ENCODE measurements at places on chromosomes 6 and 20.

DNA sequence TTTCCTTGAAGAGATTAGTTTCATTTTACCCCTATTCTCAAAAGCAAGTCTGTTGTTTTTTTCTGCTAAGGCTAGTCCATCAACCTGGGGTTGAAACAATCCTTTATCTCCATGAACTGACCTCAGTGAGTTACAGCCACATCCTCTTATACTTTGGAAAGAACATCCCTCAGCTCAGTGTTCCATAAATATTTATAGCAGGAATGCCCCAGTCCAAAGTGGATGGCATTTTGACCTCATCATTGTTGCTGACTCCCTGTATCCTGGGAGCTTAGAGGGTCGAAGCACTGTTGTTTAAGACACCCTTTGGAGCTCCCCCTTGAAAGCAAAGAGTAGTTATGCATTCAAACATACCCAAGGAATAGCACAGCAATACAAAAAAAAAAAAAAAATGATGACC lies 16.2 kb upstream of the CDYL start:
- DNase-seq, result no peak

GRCh38 chr6:49097116-49097515 lies 365.9 kb downstream of the MMUT start:
- DNase-seq, result no peak

- DNase-seq, result no peak
Observed at GRCh38 chr6:52299653-52300052, 15.1 kb upstream of the MCM3 start.

DNA sequence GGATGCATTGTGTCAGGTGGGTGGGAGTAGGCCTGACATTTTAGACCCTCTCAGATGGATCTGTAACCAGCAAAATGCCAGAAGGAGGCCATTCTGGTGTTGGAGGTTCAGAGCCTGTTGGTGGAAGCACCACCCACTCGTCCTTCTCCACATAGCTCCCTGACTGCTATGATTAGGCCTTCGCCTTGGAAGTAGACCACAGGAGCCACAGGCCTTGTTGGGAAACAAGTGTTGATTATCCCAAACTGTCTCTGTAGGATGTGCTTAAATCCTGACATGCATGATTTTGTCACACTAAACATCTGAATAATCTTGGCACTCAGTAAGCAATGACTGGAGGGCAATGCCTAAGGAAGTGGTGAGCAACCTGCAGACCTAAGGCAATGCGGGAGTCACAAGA lies 117.2 kb upstream of the LY86 start:
- DNase-seq, result no peak

GRCh38 chr6:6781172-6781872 lies 192.8 kb downstream of the LY86 start:
- no peak for DNase-seq

DNA sequence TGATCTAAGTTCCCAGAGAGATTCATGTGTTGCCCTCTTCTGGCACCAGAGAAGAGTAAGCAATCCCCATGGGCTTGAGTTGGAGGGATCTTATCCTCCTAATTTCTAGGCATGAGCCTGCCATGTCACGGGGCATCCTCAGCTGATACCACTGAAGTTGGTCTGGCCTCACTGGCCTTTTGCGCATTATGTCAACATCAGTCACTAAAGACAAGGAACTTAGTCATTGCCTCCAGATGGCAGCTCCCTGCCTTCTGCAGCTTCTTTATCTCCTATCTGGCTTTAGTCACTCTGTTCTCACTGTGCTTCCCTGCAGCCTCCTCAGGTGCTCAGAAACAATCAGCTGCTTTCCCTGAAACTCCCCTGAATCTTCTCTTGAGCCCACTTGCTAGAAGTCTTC lies 312.2 kb downstream of the ADGRG6 start:
- DNase-seq, result no peak

DNA sequence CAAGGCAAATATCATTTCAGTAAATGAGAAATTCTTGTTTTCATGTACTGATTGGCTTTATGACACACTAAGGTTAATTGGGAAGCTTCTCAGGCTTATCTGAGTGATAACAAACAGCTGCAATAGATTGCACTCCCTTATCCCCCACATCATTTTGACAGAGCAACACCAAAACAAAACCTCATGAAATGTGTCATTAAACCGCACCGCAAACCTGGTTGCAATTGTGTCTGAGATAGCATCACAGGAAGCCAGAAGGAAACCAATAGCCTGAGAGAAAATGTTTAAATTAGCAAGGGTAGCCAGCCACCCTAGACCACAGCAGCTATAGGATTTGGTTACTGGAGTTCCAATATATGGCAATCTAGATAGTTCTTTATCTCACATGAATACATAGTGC lies 31.6 kb upstream of the LAMA4 start:
- no peak for DNase-seq

DNA sequence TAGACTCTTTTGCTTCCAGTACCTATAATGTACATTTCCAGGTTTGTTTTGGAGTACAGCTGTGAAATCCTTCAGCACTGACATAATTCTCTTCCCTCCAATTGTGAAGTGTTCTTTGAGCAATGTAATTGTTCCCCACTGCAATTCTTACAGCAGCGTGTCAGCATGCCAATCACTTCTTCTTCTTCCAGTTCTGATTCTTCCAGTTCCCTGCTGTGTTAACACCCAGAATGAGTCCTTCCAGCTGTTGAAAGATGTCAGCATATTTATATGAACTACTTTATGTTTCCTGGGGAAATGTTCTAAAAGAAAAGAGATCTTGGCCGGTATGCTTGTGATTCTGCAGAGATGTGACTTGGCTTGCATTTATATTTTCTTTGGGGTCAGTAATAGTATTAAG lies 213.9 kb downstream of the UNC5CL start:
- DNase-seq, result no peak

- no peak for DNase-seq
Observed at GRCh38 chr6:155162682-155163081, 101.1 kb upstream of the CLDN20 start.

DNA sequence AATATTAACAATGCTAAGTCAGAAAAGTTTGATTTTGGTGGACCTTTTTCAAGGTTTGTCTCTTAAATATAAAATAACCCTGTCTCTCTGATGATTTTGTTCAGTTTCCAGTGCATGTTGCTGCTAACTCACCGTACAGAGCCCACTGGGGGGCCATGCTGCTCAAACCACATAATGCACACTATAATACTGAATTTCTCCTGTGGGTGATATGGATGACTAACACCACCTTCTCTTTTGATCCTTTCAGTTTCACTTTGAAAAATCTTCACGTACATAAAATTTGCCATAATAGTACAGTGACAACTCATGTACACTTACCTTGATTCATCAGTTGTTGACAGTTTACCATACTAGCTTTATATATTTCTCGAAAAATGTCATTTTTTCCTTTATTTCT lies 506.6 kb upstream of the MAN1A1 start:
- no peak for DNase-seq

- DNase-seq, result peak; percentile 1
Observed at GRCh38 chr6:49409951-49410542, 53.0 kb downstream of the MMUT start.

GRCh38 chr6:6721606-6722005 lies 133.1 kb downstream of the LY86 start:
- DNase-seq, result no peak

DNA sequence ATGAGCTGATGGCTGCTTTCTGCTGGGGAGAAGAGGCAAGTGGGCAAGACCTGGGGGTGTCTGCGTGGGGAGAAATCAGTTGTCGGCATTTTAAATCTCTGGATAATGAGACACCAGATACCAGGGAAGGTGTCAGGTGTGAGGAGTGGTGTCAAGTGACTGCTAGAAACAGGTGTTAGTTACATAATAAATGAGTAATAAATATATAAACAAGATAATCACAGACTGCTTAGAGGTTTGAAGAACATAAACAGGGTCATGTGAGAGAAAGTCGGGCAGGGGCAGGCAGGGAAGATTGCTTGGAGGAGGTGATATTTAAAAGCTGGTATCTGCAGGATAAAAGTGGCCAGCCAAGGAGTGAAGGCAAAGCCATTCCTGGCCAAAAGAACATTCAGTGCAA lies 87.2 kb upstream of the RIN2 start:
- no peak for DNase-seq

DNA sequence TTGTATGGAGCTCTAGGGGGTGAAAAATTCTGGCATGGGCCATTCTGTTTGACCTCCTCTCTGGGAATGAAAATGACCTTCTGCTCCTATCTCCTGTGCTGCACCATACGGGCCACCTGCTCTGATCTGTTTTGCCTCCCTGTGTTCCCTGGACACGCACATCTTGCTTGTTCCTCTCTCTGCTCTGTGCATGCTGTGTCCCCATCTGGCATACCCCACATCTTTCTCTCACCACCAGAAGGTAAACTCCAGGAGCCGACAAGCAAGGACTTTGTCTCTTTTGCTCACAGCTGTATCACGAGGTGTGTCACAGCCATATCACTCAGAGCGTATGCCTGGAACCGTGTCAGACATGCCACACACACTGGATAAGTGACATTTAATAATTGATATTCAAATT lies 208.4 kb upstream of the DTNBP1 start:
- DNase-seq, result no peak

DNA sequence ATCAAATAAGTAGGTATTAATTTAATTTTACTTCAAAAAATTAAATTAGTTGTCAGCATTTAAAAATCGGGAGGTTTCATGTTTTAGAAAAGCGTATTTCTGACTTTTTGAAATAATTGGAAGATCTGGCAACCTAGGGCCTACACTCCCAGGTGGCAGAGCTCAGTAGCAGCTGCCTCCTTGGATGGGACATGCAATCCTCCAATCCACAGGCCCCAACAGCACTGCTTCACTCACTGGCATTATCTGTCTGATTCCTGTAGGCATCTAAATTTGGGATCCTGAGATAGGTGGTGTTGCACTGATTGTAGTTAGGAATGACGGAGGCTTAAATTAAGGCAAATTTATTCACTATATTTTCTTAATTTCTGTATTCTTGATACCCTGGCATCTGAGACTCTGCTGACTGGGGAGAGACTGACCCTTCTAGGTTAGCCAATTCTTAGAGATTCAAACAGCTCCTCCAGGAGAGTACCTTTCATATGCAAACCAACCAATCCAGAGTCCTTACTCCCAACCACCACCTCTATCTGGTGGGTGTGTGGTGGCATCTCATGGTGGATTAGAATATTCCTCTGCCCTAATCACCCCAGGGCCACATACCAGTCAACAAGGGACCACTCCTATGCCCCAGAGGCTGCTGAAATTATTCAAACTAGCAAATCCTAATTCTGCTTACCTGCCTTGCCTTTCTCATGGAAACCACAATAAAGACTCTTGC lies 146.6 kb upstream of the GLP1R start:
- DNase-seq, result no peak

DNA sequence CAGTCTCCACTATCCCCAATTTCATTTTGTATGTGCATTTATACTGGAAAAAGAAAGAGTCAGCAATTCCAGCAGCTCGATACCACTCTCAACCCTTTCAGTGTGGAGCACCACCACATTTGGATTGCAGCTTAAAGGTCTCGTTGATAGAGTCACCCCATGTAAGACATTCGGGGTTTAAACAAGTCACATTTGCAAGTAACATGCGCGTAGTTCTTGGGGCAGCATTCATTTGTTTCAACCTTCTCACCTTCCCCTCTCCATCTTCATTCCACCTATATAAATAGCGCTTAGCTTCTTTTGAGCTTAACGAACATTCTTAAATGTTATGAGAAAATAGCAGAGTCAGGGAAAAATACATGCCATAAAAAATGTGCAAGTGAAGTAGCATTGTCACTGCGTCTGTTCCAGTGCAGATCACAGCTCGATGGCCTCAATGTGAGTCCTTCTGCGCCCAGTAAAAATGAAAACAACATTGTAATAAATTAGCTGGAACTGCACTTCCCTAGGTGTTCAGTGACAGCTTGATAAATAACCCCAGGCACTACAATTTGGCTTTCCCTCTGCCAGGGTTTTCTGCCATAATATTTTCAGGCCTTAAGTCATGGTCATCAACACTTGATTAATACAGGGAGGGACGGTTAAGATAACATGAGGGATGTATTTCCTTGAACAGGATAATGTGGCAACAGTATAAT lies 737.8 kb upstream of the NRSN1 start:
- no peak for DNase-seq

- no peak for DNase-seq
Observed at GRCh38 chr6:107353773-107354382, 105.5 kb downstream of the PDSS2 start.
